Gastroesophageal sphincter (tissue), 4 donors: ENCODE measurements at places on chromosomes 13 and 19.

- ATAC-seq: no peak
Measured at GRCh38 chr19:7870571-7871436, 3.4 kb downstream of the PRR36 start.

- no peak for ATAC-seq
Measured at GRCh38 chr13:103839460-103839859, 773.2 kb upstream of the SLC10A2 start.

- ATAC-seq: peak; percentile 79
Measured at GRCh38 chr19:982567-983170, 1.5 kb upstream of the WDR18 start.

GRCh38 chr19:6250024-6250615 is 29.7 kb downstream of the MLLT1 start:
- ATAC-seq: no peak

DNA sequence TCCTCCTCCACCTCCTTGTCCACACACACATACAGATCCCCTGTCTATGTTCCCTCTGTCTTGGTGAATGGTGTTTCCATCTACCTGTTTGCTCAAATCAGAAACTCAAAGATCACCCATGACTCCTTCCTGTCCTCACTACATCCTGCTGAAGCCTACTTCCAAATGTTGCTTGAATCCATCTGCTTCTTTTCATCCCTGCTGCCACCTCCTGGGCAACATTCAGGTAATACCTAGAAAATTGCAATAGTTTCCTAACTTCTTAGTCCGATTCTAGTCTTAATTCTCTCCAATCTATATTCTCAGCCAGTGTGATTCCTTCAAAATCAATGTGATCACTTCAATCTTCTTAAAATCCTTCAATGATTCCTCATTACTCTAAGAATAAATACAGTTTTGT is 155.5 kb upstream of the STARD13 start:
- ATAC-seq: no peak

- ATAC-seq: no peak
Measured at GRCh38 chr13:58051807-58052375, 420.3 kb downstream of the PCDH17 start.

- ATAC-seq: no peak
Measured at GRCh38 chr19:21158523-21159135, 16.8 kb downstream of the ZNF431 start.

DNA sequence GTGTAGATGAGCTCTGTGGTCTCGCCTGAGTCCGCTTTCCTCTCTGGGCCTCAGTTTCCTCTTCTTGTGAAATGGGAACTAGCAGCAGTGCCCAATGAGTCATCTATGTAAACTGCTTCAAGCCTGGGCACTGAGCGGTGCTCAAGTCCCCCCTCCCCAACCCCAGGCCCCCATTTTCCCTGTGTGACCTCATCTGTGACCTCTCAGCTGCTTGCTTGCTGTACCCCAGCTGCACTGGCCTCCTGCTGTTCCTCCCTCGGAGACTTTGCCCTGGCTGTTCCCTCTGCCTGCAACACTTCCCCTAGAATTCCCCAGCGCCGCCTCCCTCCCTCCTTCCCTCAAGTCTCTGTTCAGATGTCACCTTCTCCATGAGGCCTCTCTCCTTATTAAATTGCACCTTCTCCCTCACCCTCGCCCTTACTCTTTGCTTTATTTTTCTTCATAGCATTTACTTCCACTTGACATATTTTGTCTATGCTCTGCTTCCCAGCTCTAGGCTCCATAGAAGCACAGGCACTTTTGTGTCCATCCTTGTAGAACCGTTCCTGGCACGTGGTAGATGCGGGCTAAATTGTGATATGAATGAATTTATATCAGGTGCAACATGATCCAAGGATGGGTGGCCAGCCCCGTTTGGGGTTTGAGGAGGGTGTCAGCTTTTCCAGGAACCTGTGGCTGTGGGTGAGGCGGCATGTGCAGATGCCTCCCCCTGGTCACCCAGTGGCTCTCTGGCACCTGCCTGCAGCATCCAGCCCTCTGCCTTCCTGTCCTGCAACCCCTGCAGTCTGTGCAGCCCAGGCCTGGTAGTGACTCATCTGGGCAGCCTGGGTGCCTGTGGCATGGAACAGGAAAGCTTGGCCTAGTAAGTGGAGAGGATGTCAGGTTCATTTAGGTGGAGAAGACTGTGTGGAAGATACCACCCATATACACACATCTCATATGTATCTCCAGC is 26.3 kb downstream of the SIPA1L3 start:
- no peak for ATAC-seq

DNA sequence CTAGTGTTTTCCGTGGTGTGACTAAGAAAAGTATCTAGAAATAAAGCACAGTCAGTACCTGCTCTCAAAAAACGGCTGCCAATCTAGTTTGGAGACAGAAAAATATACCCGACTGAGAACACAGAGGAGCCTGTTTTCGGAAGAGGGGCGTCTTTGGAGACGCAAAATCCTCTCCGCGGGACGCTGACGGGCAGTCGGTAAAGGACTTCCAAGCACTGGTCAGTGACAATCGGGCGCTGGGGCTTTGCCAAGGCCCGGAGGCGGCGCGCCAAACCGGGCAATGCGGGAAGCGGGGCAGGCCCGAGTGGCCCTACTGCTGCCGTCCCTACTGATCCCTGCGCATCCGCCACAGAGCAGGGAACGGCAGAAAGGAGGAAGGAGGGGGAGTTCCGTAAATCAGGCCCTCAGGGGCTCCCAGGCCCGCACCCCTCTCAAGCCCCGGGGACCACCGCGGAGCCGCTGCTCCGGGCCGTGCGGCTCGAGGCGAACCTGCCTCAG is 588 bp upstream of the DPY19L3 start:
- peak; percentile 39 for ATAC-seq

- no peak for ATAC-seq
Measured at GRCh38 chr13:111946214-111946613, 120.7 kb upstream of the SOX1 start.

GRCh38 chr13:29361716-29362115 is 233.8 kb downstream of the SLC7A1 start:
- no peak for ATAC-seq

DNA sequence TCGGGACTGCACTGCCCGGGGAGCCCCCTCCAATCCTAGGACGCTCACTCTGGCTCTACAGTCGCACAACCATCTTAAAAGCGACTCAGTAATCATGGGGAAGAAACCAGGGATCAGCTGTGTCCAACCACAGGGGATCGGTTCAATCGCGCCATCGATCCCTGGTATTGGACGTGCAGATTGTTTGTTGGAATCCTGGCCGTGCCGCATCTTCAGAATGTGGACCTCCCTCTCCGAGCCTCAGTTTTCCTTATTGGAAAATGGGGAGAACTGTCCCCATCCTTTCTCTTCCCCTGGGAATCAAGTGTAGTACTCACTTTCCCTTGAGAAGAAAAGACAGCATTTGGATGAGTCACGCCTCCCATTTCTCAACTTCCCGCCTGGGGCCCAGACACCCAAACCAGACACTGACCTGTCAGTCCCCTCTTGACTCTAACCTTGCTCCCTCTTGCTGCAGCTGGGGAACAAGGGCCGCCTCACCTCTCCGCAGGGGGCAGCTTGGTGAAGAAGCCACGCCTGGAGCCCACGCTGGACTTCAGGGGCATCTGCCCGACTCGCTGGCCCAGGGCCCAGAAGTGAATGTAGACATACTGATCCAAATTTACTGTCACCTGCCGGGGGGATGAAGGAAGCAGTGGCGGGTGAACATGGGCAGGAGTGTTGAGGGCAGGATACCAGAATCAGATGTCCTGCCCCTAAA is 17.6 kb downstream of the EMP3 start:
- ATAC-seq: no peak

- no peak for ATAC-seq
Measured at GRCh38 chr19:35534803-35535480, 1.7 kb downstream of the GAPDHS start.

GRCh38 chr13:22173610-22174009 is 502.7 kb downstream of the FGF9 start:
- ATAC-seq: no peak

GRCh38 chr13:98878486-98879126 is 99.3 kb downstream of the DOCK9 start:
- no peak for ATAC-seq

DNA sequence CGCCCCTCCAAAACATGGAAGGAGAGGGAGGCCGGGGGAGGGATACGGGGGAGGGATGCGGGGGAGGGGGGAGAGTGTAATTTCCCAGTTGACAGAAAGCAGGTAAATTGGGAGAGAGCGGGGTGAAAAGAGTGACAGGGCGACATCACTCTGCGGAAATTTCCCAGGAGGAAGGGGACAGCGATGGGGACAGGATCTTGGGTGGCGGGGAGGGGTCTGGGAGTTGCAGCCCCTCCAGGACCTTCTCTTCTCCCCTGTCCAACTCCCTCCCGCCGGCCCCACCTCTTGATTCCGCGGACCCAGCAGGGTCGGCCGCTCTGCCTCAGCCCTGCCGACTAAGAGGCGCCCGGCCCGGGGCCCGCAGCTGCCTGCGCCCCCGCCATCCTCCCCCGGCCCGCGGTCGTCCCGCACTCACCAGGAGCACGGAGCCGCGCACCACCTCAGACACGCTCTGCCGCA is 108.0 kb upstream of the DOCK9 start:
- ATAC-seq: no peak

- no peak for ATAC-seq
Measured at GRCh38 chr19:43599635-43600295, 3.4 kb downstream of the ZNF576 start.

DNA sequence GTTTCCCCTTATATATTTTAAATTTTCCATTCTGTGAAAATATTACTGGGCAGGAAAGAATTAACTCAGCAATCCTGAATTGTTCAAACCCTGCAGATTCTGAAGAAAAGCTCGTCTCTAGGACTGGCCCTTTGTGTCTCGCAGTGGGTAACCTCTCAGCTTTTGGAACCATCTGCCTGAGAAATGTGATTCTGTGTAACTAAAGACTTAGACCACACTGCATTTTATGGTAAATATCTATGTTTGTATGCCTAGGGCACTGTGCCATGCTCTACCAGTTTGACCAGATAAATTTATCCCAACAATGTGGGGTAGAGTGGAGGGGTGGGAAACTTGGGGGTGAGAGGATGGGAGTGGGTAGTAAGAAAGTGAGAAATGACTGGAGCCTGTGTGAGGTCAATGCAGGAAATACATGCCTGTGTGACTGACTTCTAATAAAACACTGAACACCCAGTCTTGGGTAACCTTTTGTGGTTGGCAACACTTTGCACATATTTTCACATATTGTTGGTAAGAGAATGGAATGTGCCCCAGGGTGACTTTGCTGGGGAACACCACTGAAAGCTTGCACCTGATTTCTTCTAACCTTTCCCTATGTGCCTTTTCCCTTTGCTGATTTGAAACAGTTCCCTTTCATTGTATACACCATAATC is 1181.9 kb downstream of the OLFM4 start:
- no peak for ATAC-seq

DNA sequence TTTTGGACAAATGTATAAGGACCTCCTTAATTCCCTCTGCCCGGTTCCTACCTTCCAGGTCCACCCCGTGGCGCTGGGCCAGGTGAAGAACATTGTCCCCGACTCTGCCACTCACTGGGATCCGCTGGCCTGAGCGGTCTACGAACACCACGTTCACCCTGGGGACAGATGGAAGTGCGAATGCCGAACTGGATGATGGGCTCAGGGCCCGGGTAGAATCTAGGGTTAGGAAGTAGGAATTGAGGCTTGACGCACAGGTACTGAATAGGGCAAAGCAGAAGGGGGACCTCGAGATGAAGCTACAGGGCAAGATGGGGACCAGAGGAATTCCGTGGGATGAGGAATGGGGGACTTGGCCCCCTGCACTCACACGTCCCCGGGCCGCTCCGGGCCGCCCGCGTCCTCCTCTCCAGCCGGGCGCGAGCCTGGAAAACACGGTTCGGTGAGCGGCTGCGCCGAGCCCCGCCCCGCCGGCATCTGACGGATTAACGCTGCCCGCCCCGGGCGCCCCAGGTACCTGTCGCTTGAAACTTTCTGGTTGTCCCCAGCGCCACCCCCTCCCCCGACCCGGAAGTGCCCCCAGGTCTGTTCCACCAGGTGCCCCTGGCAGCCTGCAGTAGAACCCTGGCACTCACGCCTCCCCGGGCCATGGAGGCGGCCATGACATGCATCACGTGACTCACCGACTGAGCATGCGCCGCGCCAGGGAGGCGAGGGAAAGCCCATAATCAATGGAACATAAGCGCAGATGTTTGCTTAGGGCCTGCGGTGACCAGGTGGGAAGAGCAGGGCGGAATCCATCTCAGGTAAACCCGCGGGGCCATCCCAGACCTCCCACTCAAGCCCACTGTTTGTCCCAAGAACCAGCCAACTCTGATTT is at the start of gene FDX2:
Gene FDX2 (minus strand): TSS at position 681 of the 880 bp plus-strand sequence. CDS start 19 bp downstream, at position 662.
- peak; percentile 90 for ATAC-seq

DNA sequence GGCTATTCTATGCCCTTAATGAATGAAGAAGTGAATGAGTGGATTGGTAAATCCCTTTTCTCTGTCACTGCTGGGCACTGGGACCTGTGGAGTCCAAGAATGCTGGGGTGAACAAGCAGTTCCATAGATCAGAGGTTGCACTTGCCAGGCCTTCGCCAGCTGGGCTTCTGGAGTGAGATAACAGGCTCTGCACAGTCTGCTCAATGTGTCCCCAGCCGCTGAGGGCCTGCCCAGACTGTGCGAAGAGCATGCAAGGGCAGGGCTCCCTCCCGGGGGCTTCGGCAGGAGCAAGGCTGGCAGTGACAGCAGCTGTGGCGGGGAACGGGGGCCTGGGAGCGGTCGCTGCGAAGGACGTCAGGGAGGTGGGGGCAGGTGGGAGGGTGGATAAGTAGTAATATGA is 51.3 kb downstream of the ZNF536 start:
- ATAC-seq: no peak

- no peak for ATAC-seq
Measured at GRCh38 chr19:51488491-51488890, 10.2 kb downstream of the CEACAM18 start.

DNA sequence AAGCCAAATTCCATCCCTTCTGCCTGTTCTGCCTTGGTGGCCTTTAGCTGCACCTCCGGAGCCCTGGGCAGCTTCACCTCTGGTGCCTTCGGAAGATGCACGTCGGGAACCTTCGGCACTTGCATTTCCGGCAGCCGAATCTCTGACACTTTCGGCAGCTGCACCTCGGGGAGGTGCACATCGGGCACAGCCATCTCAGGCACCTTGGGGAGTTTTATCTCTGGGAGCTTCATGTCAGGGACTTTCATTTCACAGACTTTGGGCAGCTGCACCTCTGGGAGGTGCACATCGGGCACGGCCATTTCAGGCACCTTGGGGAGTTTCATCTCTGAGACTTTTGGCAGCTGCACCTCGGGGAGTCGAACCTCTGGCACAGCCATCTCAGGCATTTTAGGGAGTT is 6.0 kb upstream of the HIPK4 start:
- no peak for ATAC-seq

- ATAC-seq: peak; percentile 35
Measured at GRCh38 chr19:15249972-15250639, 17.9 kb upstream of the EPHX3 start.

- ATAC-seq: peak; percentile 68
Measured at GRCh38 chr13:99033814-99034213, 56.0 kb upstream of the DOCK9 start.

DNA sequence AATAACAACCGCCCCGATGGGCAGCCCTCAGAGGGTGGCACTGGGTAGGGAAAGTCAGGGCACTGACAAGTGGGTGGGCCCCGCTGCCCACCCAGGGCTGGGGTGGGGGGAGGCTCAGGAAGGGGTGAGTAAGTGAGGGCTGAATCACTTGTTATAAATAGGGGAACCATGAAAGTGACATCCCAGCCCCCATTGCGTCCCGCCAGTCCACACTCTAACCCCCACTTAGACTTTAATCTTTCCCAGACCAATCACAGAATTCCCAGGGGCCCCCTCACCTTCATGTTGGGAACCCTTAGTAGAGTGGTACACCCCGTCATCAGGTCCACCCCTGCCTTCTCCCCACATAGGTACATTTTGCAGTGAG is 37.0 kb upstream of the NANOS3 start:
- peak; percentile 1 for ATAC-seq

GRCh38 chr13:39602277-39602613 is 748 bp downstream of the LHFPL6 start:
- ATAC-seq: no peak
